OCI-M1 (cell line): ENCODE measurements at places on chromosomes 7 and 10.

- DNase-seq, result no peak
Observed at GRCh38 chr7:28338041-28338440, 74.3 kb upstream of the CREB5 start.

- DNase-seq, result no peak
Observed at GRCh38 chr10:81865581-81865980, 9.4 kb upstream of the NRG3 start.

GRCh38 chr7:92435542-92435941 lies 11.7 kb upstream of the GATAD1 start:
- DNase-seq, result no peak

GRCh38 chr7:14902589-14903067 lies at the start of gene DGKB:
TSS of gene DGKB (minus strand) at chr7:14902751.
- no peak for DNase-seq

GRCh38 chr7:12539681-12540080 lies 30.8 kb upstream of the SCIN start:
- no peak for DNase-seq

DNA sequence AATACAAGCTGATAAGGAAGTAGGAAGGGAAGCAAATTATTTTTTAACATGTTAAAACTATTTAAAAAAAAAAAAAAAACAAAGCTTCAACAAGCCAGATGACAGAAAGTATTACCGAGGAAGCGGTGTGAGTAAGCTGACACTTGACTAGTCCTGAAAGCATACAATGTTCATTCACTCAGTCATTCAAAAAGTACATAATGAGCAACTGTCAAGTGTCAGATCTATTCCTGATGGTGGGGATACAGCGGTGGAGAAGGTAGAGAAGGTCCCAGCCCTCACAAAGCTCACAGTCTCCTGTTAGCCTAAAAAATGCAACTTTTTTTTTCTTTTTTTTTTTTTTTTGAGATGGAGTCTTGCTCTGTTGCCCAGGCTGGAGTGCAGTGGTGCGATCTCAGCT lies 40.0 kb downstream of the RAPGEF5 start:
- no peak for DNase-seq

DNA sequence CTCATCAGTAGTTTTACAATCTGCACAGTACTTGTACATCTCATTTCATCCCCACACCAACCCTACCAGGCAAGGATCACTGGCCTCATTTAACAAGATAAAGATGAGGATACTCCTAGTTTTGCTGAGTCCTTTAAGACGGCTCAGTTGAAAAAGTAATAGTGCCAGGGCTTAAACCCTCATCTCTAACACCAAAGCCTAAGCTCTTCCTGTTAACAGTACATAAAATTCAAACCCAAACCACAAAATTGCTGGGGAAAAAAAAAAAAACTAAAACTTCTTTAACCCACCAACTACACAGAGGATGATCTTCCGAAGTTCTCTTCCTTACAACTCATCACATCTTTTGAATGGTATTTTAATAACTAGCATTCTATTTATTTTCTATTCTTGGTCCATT lies 1.3 kb downstream of the SAR1A start:
- DNase-seq, result peak; percentile 15

GRCh38 chr10:43942096-43942850 lies 293.6 kb upstream of the ZNF32 start:
- no peak for DNase-seq

GRCh38 chr7:25320791-25321190 lies 92.5 kb upstream of the NPVF start:
- DNase-seq, result no peak

- DNase-seq, result no peak
Observed at GRCh38 chr7:50742401-50742800, 40.3 kb downstream of the GRB10 start.

- no peak for DNase-seq
Observed at GRCh38 chr7:94296881-94297280, 97.8 kb upstream of the COL1A2 start.

- DNase-seq, result no peak
Observed at GRCh38 chr7:92612501-92612900, 22.3 kb upstream of the FAM133B start.

- DNase-seq, result no peak
Observed at GRCh38 chr10:110863361-110863760, 8.4 kb upstream of the PDCD4 start.

DNA sequence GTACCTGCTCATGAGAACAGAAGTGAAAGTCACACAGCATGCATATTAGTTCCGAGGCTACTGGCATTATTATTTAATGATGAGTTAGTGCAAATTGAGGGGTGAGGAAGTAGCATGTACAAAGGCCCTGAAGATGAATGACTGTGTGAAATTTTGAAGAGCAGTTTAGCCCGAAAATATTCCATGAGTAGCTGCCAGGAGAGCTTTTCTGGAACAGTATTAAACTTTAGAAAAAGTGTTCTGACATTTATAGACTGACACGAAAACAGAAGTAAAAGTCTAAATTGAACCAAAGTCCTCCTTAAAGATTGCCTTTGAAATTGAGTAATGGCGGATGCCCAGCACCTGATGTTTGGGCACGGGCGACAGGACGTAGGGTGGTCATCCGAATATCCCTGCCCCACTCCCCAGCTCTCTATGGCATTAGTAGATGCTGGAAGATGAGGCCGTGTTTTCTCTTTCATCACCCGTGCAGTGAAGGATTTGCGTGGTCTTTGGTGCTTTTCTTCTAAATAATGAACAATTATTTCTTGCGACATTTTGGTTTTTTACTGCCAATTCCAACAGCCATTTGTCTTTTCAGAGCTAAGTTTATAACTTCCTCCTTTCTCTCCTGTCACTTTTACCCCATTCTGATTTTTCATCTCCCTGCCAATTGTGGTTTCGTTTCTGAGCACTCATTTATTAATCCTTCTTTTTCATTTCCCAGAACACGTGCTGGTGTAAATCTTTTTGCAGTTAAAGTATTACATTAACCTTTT lies 192.6 kb downstream of the MGMT start:
- no peak for DNase-seq

GRCh38 chr7:5596046-5596895 lies 172.6 kb upstream of the TNRC18 start:
- DNase-seq, result peak; percentile 79

- no peak for DNase-seq
Observed at GRCh38 chr7:112981966-112982365, 104.7 kb downstream of the GPR85 start.

DNA sequence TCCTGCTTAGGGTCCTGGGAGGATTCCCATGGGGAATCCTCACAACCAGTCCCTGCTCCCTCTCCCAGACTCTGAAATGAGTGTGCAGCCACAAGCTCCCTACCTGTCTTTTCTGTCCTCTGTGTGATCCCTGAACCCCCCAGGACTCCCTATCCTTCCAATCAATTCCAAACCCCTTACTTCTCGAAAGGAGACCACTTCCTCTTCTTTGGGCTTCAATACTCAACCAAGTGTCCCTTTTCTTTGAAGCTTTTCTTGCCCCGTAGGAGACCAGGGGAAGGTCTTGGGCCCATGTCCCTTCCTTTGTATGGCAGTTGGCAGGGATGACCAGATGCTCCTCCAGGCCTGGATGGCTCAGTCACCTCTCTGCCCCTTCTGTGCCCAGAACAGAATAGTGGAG lies 1.7 kb downstream of the AEBP1 start:
- no peak for DNase-seq

DNA sequence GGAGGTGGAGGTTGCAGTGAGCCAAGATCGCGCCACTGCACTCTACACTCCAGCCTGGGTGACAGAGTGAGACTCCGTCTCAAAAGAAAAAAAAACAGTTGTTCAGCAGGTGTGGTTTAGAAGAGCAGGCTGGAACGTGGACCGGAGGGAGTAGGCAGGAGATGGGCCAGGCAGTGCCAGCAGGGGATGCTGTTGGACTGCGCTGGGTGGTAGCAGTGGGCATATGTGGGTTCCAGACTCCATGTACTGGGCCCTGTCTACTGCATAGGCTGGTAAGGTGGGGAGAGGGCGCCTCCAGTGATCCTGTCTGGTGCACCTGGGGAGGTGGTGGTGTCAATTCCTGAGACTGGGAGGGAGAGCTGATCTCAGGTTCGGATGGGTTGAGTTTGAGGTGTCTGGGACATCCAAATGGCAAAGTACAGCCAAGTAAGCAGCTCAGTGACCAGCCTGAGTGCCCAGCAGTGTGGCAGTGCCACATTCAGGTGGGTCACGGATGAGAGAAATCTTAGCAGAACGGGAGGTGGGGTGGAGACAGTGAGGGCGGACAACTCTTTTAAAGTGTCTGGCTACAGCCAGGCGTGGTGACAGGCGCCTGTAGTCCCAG lies 25.9 kb downstream of the SFXN4 start:
- DNase-seq, result peak; percentile 13

DNA sequence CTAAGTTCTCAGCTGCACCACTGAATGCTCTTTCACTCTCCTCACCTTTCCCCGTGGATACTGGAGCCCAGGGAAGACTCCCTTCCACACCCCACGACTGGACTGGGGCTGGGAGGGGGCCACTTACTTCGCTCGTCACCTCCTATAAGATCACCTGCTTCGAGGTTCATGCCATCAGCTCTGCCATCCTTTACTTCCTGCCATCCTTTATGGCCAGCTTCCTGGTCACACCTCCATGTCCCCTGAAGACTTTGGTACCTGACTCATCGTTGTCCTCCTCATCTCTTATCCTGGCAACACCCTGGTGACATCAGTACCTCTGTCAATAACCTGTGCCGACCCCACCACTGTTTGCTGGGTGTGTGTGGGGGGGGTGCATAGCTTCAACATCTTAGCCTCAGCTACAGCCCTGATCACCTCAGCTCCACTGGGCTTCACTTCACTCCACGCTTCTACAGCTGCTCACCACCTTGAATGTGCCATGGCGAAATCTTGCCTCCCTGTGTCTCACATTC lies 8.7 kb upstream of the VDAC2 start:
- no peak for DNase-seq

DNA sequence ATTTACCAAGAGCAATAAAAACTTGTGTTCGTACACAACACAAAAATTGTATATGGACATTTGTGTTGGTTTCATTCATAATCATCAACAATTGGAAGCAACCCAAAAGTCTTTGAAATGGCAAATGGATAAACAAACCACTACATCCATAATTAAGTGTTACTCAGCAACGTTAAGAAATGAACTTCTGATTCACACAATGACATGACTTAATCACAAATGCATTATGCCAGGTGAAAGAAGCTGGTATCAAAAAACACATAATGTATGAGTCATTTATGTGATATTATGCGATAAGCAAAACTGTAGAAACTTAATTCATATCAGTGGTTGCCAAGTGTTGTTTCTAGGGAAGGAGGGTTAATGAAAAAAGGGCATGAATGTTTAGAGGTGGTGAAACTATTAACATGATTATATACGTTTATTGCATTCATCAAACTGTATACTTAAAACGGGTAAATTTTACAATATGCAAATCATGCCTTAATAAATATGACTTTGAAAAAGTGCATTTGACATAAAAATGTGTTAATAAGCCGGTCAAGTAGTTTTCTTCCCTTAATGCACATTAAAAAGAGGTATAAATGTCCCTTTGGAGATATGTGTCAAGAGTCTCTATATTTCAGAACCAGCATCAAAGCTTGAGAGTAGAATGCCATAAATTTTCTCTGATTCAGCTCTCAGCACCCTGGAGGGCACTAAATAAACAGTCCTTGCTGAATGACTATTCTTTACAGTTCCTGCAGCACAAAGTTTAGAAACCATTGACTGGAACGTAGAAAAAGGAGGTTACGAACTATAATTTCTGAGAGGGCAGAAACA lies 84.8 kb upstream of the GRM3 start:
- DNase-seq, result no peak

DNA sequence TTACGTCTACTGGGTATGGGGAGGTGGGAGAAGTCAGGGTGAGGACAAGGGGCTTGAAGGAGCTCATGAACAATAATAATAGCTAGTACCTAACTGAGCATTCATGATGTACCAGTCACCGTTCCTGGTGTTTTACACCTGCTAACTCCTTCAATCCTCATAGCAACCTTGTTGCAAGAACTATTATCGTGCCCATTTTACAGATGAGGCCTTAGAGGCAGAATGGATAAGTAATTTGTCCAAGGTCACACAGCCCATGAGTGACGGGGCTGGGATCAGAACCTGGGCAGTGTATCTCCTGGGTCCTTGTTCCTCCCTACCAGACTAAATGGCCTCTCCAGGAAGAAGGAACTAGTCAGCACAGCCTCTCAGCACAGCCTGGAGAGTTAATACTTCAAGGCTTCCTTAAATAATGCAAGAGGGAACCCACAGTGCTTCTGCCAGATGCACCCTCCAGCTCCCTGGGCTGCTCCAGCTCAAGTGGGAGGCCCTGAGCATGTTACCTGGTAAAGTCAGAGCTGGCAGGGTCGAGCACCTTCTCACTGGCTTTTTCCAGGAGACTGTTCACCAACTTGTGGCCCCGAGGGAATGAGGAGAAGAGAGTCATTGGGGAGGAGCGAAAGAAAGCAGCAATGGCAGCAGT lies 28.8 kb downstream of the RRP12 start:
- DNase-seq, result no peak
